Activated CD4-positive, alpha-beta T cell treated with anti-CD3 and anti-CD28 coated beads for 48 hours (primary cell): ENCODE measurements at places on chromosomes 12 and 14.

DNA sequence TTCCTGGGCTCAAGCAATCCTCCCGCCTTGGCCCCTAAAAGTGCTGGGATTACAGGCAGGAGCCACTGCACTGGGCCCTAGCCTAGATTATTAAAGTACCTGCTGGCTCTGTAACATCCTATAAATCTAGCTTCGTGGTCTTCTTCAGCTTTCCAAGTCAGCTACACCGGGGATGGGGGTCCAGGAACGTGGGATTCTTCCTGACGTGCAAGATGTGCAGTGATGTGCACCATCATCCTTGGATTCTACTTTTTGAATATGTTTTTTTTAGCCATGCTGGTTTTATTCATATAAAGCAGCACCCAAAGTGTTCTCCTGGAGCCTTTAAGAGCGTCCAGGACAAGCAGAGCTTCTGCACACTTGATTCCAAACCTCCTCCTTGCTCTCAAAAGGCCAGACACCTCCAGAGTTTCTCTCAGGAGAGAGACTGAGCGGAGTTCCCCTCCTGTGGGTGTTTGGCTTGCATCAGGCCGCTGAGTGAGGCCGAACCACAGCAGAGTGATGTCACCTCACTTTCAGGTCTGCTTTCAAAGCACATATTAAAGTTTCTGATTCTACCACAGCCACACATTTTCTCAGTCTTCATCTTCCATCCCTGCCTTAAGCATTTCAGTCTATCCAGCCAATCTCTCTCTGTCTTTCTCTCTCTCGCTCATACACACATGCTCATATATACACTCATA lies 33.4 kb downstream of the VCPKMT start:
- peak; percentile 90 for DNase-seq

GRCh38 chr12:72368719-72369422 lies 96.7 kb downstream of the TRHDE start:
- DNase-seq = no peak

GRCh38 chr14:85214471-85214870 lies 315.5 kb upstream of the FLRT2 start:
- no peak for DNase-seq

- DNase-seq = no peak
Observed at GRCh38 chr14:20477211-20477876, 8.1 kb downstream of the PNP start.

GRCh38 chr12:26791301-26791791 lies 41.6 kb downstream of the ITPR2 start:
- DNase-seq = no peak

DNA sequence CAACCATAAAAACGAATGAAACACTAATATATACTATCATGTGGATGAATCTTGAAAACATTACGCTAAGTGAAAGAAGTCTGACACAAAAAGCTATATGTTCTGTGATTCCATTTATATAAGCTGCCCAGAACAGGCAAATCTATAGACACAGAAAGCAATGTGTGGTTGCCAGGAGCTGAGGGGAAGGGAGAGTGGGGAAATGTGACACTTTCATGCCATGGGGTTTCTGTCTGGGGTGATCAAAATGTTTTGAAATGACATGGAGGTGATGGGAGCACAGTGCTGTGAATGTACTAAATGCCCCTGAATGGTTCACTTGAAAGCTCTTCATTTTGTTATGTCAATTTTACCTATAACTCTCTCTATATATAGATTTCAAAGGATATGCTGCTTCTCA lies 30.1 kb downstream of the ATG14 start:
- DNase-seq = no peak

- no peak for DNase-seq
Observed at GRCh38 chr12:29883525-29883924, 99.8 kb upstream of the TMTC1 start.

- DNase-seq = no peak
Observed at GRCh38 chr12:128268379-128268995, 1.5 kb downstream of the TMEM132C start.

DNA sequence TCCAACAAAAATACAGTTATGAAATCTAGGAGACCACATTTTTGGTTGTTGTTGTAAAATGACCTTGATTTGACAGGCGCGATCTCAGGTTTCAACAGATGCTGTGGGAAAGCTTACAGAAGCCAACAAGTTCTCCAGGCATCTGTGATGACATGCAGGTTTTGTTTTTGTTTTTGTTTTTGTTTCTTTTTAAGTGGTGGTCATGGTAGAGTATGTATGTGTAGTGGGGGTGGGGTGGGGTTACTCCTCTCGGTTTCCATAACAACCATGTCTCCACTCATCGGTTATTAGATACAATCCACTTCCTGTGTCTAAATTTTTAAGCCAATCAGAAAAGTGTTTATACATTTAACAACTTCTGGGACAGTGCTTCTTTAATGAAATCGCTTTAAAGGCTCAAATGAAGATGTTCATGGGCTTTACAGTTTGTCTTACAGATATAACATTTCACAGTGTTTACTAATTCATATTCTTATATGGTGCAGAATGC lies 199.9 kb upstream of the FOXN3 start:
- DNase-seq = peak; percentile 49

GRCh38 chr14:75301666-75302325 lies 23.2 kb downstream of the FOS start:
- DNase-seq = peak; percentile 58

- DNase-seq = no peak
Observed at GRCh38 chr14:44279357-44279756, 227.7 kb downstream of the FSCB start.

DNA sequence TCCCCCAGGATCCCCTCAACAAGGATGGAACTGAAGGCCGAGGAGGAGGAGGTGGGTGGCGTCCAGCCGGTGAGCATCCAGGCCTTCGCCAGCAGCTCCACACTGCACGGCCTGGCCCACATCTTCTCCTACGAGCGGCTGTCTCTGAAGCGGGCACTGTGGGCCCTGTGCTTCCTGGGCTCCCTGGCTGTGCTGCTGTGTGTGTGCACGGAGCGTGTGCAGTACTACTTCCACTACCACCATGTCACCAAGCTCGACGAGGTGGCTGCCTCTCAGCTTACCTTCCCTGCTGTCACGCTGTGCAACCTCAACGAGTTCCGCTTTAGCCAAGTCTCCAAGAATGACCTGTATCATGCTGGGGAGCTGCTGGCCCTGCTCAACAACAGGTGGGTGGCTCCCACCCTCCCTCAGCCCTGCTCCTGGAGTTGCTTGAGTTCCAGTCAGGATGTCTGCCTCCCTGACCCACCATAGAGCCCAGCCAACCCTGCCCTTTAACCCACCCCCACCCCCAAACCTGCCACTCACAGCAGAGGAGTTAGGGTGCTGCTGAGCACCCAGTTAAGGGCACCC lies 1.4 kb downstream of the ASIC1 start:
- DNase-seq = peak; percentile 42

DNA sequence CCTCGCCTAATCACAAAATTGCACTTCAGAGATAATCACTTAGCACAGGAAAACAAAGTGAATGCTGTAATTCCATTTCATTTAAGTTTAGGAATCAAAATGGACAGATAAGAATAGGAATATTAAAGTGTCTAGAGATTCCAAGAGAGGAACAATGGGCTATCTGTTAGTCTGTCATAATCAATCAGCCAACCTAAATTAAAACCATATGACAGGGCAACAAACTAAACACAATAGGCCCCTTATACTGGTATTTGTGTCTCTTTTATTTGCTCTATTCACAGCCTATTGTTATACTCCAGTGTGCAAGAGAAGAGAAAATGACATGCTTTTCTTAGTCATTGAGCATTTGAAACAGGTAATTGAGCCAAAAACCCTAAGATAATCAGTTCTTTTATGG lies 259.4 kb downstream of the PRKD1 start:
- no peak for DNase-seq

DNA sequence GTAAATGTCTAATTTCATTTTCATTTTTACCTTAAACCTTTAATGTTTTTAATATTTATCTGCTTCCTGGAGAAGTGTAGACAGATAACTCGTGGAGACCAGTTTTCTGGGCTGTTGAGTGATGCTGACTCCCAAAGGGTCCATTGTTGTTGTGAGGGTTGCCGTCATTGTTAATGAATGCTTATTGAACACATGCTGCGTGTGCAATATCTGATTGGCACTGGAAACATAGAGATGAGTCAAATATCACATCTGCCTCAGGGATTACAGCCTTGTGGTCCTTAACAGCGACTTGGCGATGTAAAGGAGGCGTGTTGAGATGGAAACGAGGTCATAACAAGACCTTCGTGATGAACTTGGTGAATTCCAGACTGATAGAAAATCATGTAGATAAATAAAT lies 85.9 kb downstream of the FBXW8 start:
- no peak for DNase-seq

DNA sequence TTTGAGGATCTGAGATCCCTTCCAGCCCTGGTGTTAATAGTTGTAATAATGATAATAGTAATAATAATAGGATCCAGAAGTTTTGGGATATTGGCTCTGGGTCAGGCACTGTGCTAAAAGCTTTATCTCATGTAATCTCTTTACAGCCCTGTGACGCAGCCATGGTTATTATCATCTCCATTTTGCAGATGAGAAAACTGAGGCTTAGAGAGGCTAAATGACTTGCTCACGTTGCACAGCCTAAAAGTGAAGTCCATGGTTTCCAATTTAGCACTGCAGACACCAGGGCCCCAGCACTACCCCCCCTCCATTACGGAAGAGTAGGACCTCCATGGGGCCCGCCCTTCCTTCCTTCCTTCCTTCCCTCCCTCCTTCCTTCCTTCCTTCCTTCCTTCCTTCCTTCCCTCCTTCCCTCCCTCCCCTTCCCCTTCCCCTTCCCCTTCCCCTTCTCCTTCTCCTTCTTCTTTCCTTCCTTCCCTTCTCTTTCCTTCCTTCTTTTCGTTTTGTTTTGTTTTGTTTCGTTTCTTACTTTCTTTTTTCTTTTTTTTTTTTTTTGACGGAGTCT lies 14.9 kb upstream of the COX6A1 start:
- DNase-seq = no peak

DNA sequence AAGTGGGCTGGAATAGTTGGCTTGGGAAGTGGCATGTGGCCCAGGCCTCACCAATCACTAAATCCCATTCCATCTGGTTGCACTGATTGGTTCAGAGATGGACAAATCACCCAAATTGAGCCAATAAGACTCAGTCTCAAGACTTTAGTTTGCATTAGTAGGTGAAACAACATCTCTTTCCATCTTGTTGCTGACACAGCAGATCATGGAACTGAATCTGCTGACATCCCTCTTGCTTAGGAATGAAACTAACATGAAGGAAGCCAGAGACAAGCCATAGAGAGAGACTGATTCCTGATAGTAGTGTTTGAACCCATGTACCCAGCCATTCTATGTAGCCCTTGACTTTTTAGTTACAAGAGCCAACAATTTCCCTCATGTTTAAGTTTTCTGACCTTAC lies 307.0 kb downstream of the GLT1D1 start:
- DNase-seq = no peak

DNA sequence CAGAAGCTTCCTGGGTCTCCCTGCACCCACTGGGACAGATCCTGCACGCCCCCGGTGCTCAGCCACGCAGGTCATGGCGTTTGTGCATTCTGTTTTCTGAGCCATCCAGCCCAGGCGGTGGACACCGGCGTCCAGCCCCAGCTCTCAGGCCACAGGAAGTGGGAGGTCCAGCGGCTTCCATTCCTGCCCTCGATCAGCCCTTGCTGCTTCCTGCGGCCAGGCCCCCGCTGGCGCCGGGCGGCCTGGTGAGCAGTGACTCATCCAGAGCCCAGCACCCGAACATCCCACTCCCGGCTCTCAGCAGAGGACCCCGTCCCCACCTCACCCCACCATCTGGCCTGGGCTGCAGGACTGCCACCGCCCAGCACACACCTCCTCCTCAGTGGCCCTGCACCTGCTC lies 18.0 kb upstream of the NUDT14 start:
- no peak for DNase-seq

GRCh38 chr14:102507857-102508312 lies 1.7 kb downstream of the ANKRD9 start:
- no peak for DNase-seq

DNA sequence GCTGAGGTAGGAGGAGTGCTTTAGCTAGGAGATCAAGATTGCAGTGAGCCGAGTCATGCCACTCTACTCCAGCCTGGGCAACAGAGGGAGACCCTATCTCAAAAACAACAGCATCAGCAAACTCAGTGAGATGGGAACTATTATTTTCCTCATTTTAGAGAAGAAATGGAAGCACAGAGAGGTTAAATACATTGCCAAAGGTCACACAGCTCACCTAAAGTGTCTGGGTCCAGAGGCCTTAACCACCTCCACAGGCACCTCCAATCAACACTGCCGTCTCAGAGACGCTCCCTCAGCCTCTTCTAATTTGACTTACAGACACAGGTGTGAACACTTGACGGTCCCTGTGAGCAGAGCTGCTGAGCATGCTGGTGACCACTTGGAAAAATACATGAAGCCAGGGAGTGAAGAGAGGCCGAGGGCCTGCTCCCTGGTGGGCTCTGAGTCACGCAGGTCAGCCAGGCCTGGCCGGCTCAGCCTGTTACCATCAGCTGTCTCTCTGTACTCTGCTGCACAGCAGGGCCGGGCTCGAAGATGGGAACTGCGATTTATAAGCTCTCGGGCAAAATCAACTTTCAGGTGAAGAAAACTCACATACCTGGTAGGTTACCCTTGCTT lies 77.5 kb upstream of the RASSF3 start:
- no peak for DNase-seq

- no peak for DNase-seq
Observed at GRCh38 chr14:23115918-23116317, 3.1 kb downstream of the CEBPE start.

DNA sequence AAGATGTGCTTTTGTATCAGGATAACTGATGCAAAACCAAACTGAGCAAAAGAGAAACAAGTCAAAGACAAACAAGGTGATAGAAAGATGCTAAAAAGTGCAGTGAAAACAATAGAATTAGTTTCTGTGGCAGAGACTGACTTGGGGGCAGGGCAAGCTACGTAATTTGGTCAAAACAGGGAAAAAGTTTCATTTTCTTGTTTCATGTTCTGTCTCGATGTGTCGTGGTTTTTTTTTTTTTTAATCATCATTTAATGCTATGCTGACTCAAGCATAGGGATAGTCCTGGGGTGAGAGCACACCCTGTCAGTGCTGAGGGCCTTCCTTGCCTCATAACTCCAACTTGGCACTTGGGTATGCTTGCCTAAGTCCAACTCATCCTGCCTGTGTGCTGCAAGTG lies 144.1 kb upstream of the PTPRQ start:
- no peak for DNase-seq

- DNase-seq = no peak
Observed at GRCh38 chr14:49114161-49114893, 471.9 kb downstream of the RPS29 start.

DNA sequence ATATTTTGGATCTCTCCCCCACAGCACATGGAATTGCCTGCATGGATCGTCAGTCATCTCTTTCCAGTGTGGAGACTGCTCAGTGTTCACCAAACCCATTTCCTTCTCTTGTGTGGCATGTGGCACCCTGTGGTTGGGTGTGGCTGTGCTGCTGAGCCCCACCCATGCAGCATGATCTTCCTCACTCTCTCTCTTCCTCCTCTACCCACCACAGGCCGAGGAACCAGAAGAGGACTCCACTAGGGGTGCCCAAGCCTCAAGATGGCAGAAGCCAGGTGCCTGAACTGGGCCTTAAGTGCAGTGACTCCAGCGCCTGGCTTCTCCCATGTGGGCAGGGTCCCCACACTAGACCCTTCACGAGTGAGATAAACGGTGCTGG lies 66.8 kb upstream of the GPR68 start:
- peak; percentile 49 for DNase-seq

GRCh38 chr14:99015833-99016232 lies 256.2 kb downstream of the BCL11B start:
- no peak for DNase-seq

GRCh38 chr14:74610866-74611649 lies 979 bp downstream of the LTBP2 start:
- no peak for DNase-seq

- DNase-seq = no peak
Observed at GRCh38 chr14:26499546-26499945, 98.3 kb downstream of the NOVA1 start.
